ENCODE measurements at places on chromosomes 13 and 19.

DNA sequence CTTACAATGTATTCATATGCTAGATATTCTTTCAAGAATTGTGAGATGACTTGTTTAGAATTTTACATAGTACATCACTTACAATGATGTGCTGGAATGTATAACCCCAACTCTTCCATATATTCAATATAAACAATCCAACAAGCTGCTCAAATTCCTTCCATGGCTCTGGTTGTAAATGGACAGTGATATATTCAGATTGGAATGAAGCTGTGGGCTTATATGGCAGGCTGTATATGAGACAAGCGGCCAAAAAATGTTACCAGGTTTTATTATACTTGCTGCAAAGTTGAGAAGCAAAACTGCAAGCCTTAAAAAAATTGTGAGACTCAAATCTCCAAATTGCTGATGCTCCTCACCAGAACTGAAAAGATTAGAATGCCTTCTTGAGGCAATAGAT is 83.6 kb upstream of the KLF12 start:
- no peak for DNase-seq

DNA sequence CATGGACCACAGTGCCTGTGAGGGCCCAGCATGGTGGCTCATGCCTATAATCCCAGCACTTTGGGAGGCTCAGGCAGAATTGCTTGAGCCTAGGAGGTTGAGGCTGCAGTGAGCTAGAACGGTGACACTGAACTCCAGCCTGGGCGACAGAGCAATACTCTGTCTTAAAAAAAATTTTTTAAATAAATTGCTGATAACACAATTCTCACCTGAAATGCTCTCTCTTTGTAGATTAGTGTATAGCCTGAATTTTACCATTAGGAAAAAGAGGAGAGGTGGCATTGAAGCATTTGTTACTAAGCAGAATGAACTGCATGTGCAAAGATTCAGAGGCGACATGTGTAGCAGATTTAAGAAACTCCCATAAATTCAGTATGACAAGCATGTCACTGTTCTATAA is 29.1 kb upstream of the MAP3K10 start:
- DNase-seq, result no peak

DNA sequence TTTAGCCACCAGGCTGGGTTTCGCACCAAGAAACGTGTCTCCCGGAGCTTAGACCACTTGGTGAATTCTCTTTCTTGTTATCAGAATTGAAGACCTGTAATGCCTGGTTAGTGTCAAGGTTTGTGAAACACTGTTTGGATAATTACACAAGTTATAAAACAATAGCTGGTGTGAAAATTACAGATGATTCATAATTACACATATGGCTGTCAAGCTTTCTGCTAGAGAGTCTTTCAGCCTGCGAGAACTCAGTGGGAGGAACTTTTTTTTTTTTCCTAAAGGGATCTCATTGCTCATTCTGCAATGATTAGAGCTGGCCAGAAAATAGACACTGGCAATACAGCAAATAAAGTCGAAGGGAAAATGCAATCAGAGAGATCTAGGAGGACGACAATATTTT is 13.4 kb upstream of the KLK4 start:
- DNase-seq, result no peak

DNA sequence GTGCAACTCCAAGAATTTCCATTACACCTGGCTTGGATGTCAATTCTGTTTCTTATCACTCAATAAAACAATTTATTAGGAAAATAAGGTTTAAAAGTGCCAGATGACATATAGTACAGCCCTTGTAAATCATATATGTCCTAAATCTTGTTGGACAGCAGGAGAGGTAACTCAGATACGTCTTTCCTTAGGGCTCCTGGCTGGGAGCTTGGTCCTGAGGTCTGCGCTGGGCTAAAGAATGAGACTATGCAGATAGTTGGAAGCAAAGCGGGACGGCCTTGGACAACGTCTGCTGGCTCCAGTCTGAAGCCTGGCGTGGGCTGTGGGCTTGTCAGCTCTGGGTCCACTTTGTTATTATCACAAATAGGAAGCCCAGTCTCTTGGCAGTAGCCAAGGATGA is 377.0 kb downstream of the DLEU7 start:
- DNase-seq, result no peak

GRCh38 chr13:33194820-33195692 is 90.5 kb downstream of the STARD13 start:
- no peak for DNase-seq
